Cardiac fibroblast (primary cell): ENCODE measurements at places on chromosomes 13 and 19.

GRCh38 chr19:50203281-50204080 lies at the start of gene MYH14:
TSS of gene MYH14 (plus strand) at chr19:50203622. CDS start at chr19:50210366, 6,744 bp downstream.
- peak; percentile 30 for DNase-seq

DNA sequence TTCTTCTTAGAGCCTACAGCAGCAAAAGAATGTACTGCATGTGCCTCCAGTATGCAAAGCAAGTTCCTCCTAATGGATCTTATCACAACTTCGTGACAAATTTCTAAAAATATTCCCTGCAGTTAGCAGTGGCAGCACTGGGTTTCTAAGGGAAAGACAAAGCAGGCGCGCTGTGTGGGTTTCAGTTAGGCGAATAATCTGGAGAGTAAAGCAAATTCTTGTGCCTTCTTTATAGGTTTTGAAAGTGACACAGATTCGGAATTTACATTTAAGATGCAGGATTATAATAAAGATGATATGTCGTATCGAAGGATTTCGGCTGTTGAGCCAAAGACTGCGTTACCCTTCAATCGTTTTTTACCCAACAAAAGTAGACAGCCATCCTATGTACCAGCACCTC lies 167.9 kb downstream of the LMO7 start:
- DNase-seq: peak; percentile 28

DNA sequence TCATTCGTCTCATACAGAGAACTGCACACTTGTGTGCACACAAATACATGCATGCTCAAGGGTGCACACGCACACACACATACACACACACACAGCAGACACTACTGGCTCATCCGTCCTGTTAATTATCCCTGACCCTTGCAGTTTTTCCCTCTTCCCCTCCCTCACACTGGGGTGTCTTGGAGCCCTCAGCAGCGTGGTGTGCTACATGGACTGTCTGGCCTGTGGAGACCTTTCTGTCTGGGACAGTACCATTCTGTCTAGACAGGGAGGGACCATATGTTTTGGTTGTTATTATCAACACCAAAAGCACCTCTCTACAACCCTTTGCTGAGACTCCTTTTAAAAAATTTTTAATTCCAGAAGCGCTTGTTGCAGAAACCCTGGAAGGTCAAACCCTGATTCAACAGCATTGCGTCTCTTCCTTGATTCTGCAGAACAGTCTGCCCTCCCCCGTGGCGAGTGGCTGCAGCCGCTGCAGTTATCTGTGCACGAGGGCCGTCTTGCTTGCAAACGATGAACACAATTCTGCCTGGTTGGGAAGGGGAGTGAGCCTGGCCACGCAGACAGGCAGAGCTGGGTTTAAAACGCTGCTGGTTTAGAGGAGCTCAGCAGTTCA lies 374.0 kb downstream of the IRS2 start:
- DNase-seq: peak; percentile 65

DNA sequence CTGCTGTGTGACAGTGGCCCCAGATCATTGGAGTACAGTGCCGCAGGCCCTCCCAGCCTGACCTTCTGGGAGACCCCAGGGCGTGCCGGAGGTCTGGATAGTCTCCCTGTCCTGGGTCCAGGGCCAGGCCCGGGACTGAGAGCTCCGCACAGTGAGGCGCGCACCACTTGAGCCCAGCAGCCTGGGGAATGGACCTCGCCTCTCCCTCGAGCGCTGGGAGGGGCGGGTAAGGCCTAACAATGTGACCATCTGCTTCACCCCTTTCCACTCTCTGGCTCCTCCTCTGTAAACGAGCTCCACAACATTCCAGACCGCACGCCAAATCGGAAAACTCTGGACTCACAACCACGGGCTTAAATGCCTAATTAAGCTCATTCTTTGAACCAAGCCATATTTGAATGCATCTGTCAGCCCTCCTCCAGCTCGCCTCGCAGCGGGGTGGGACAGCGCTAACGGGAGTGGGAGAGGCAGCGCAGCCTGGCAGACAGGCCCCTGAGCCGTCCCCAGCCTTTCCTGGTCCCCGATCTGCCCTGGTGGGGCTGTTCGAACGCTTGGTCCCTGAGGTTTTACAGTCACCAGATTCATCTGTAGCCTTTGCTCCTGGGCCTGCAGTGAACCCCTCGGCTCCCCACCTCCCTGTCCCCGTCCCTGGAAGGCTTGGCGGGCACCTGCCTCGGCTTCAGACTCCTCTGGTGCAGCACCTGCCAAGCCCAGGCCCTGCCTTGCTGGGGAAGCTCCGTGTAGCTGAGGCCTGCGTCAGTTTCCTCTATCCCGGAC lies 120.7 kb upstream of the VSTM2B start:
- DNase-seq: no peak

- peak; percentile 27 for DNase-seq
These were observed 3.4 kb upstream of the ZNF333 start for GRCh38 chr19:14686411-14686810.

- peak; percentile 17 for DNase-seq
These were observed 17.6 kb downstream of the ZNF791 start for GRCh38 chr19:12628040-12629022.

DNA sequence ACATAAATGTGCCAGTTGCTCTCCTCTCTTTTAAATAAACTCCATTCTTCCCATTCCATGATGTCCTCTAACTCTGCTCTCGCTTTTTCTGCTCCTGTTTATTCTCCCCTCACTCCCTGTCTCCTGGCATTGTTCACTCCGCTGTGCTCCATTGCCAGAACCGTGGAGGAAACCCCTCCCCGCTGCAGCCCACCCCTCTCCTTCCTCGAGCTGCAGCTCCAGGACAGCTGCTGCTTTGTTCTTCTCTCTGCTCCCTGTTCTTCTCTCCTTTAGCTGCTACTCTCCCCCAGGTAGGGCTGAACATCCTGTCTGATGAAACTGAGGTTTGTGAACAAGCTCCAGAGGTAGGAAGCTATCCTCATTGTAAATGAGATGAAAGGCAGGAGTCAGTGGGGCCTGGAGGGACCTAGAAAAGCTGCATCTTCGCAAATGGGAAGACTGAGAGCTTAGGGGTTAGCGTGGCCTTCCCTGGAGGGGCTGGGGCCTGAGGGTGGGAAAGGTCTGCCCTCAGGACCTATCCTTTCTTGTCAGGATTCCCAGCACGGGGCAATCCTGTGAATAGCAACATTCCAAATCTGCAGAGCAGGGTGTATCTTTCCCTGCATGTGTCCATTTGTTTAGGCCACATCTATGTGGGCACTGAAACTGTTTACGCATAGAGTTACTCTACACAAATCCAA lies 243.7 kb downstream of the DNAJC15 start:
- no peak for DNase-seq

DNA sequence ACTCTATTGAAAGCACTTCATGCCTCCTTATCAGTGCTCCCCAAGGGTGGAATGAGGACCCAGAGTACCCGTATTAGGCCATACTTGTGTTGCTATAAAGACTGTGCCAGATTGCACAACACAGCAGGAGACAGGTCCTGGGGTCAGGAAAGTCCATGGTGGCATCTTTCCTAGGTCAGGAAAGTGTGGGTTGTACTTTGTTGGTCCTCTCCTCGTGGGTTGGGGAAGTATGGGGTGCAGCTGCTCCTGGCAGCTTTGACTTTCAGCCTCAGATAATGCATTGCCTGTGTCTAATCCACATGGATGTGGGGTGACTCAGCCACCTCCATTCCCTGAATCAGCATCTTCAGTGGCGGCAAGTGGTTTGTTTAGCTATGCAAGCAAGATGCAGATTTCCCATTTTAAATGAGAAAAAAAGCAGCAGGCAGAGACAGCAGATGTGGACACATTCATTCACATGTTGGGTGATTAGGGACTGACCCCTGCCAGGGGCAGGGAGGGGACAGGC lies 8.4 kb upstream of the CYP2B6 start:
- no peak for DNase-seq

DNA sequence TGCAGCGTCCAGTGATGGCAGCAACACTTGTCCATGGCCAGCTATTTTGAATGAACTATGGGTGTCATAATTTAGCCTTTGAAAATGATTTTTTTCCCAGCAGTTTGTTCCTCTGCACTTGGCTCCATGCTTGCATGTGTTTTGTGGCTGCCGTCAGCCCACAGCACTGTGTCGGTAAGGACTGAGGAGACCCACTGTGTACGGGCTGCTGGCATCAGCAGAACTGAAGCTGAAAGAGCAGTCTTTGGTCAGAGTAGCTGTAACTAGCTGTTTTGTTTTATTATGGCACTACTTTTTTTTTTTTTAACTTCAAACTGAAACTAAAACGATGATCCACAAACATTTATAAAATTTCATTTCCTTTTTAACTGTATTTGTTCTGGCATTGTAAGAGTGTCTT lies 50.3 kb upstream of the TEX29 start:
- DNase-seq: no peak

DNA sequence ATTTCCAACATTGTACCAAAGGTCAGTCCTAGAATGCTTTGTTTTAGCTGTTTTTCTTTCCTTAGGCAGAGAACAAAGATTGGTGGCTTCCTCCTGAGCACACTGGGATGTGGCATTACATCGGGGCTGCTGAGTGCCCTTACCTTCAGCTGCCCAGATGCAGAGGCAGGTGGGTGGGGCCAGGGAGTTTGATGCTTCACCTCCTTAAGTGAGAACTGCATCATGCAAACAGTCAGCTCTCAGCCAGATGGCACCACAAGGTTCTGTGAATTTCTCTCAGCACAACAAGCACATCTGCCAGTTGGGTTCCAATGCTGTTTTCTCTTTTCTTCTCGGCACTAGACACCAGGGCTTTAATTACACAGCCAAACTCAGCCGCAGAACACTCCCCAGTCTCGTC lies 87.4 kb upstream of the UBL3 start:
- DNase-seq: no peak

- DNase-seq: no peak
These were observed 15.4 kb upstream of the MATK start for GRCh38 chr19:3801412-3802096.

GRCh38 chr13:34654647-34655046 lies 287.4 kb upstream of the NBEA start:
- no peak for DNase-seq

DNA sequence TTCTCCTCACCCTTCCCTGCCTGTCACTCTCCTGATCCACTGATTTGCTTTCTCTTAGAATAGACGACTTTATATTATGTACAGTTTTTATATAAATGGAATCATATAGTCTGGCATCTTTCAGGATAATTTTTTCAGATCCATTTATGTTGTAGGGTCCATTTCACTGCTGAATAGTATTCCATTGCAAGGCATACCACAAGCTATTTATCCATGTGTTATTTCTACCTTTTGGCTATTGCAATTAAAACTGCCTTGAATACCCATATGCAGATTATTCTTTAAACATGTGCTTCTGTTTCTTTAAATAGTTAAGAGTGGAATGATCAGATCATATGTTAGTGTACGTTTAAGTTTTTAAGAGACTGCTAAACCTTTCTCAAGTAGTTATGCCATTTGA lies 17.8 kb upstream of the ZNF177 start:
- no peak for DNase-seq

DNA sequence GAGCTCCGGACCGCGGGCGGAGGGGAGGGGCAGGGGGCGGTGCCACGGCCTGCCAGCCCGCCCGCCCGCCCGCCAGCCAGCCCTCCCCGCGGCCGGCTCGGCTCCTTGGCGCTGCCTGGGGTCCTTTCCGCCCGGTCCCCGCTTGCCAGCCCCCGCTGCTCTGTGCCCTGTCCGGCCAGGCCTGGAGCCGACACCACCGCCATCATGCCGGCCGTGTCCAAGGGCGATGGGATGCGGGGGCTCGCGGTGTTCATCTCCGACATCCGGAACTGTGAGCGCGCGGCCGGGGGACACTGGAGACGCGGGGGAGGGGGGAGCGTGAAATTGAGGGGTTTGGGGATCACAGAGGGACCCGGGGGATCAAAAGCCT lies at the start of gene AP2A1:
AP2A1 (plus strand) TSS at position 72 of the 370 bp plus-strand sequence; CDS start at position 205, 133 bp downstream.
- no peak for DNase-seq

- no peak for DNase-seq
These were observed 3.4 kb upstream of the MCF2L start for GRCh38 chr13:112965573-112966115.

GRCh38 chr13:77213644-77214043 lies 113.2 kb downstream of the MYCBP2 start:
- peak; percentile 22 for DNase-seq

DNA sequence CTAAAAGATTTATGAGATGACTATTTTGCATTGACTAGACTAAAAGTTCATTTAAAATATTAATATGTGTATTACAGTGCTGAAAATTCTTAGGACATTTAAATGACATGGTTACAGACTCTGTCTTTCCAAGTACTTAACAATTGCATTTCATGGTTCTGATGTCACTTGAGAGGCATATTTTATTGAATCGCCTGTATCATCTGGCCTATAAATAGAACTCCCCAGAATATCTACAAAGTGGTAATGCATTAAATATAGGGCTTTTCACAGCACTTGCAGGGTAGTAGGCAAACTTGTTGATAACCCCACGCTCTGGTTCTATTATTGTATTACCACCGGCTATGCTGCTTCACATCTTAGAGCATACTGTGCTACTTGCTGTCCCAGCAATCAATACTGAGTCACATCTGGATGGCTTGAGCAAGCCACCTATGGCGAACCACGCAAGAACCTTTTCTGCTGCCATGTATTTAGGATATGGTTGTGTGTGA lies 400.6 kb downstream of the HS6ST3 start:
- DNase-seq: no peak

GRCh38 chr19:44588771-44589112 lies 24.6 kb upstream of the IGSF23 start:
- no peak for DNase-seq

DNA sequence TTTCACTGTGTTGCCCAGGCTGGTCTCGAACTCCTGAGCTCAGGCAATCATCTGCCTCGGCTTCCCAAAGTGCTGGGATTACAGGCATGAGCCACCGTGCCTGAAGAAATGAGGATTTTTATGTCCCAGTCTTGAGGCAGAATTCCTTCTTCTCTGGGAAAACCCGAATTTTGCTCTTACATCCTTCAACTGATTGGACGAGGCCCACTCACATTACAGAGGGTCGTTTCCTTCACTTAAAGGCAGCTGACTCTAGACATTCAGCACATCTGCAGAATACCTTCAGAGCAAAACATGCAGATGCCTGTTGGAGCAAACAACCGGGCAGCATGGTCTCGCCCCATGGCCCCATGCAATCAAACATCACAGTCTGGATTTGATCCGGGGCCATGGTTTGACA lies 36.3 kb upstream of the NFIC start:
- DNase-seq: no peak

DNA sequence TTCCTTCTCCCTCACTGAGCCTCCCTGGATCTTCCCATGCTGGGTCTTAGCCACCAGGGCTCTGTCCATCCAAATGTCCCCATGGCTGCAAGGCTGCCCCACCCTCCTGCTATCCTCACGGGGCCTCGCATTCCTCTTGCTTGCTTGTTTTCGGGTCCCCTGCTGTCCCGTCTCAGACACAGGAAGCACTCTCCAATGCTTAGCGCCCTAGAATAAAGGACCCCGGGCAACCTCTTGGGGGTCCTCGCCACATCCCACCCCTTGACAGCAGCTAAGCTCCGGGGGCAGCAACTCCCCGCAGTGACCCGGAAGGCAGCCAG lies 23.7 kb downstream of the SH3GL1 start:
- DNase-seq: no peak

- DNase-seq: no peak
These were observed 13.9 kb downstream of the TFDP1 start for GRCh38 chr13:113598481-113598880.

DNA sequence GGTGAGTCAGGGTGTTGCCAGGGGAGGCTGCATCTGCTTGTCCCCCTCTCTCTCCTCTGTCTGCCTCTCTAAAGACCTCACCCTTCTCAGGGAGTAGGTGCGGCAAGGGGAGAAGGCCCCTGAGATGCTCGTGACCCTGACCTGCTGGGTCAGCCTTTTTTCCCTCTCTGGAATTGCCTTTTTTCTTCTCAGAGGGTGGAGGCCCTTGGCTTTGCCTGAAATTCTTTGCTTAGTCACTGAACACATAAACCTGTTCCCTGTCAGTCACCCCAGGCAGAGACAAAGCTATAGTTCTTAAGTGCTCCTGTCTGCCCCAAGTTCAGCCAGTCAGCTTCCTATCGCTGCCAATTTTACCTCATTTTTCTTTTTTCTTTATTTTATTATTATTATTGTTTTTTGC lies 35.2 kb upstream of the PEG3 start:
- DNase-seq: no peak
